ENCODE measurements at places on chromosomes 1 and 21.

DNA sequence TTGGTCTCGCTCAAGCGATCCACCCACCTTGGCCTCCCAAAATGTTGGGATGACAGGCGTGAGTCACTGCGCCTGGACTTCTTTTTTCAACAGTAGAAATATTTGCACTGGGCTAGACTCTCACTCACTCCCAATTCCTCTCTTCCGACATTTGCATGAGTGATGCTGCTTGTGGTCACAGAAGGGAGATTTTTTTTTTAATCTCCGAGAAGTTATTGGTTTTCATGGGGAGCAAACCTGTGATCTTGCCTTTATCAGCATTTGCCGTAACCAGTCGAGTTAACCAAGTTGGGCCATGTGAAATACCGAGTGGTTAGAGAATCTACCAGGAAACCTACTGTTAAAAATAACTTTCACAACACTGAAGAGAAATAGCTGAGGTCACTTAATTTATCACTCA is 21.1 kb downstream of the ERG start:
- peak; percentile 70 for DNase-seq

DNA sequence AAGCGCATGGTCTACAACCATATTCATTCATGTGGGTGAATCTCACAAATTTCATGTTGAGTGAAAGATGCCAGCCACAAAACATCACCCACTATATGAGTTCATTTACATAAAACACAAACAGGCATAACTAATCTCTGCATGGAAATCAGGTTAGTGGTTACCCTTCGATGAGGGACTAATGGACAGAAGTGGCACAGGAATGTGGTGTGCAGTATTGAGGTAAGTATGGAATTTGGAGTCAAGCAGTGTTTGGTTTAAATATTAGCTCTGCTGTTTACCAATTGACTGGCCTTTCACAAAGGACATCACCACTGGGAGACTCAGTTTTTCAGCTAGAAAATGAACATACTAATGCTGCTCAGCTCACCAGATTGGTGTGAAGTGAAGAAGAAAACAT is 24.2 kb downstream of the CCDC185 start:
- no peak for DNase-seq

- DNase-seq, result no peak
Observed at GRCh38 chr1:89552471-89553081, 27.9 kb downstream of the LRRC8B start.

GRCh38 chr1:157878059-157878458 is 36.5 kb upstream of the CD5L start:
- DNase-seq, result no peak

DNA sequence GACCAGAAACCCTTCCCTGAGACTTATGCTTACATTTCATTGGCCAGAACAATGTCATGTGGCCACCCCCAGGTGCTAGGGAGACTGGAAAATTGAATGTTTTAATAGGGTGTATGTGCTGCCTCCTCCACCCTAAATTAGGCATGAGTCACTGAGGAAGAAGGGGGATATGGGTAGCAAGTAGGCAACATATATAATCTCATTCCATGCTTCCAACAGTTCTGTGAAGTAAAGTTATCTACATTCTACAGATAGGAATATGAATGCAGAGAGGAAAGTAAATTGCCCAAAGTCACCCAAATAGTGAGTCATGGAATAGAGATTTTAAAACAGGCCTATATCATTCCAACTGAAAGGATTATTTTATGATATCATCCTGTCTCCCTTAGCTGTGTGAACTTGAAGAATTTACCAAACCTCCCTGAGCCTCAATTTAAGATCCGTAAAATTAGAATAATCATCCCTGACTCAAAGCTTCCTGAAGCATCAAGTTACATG is 168.6 kb upstream of the FGGY start:
- no peak for DNase-seq

GRCh38 chr1:220887520-220888416 is 8.5 kb downstream of the HLX start:
- DNase-seq, result no peak
